ENCODE measurements at places on chromosomes 3 and 15.

DNA sequence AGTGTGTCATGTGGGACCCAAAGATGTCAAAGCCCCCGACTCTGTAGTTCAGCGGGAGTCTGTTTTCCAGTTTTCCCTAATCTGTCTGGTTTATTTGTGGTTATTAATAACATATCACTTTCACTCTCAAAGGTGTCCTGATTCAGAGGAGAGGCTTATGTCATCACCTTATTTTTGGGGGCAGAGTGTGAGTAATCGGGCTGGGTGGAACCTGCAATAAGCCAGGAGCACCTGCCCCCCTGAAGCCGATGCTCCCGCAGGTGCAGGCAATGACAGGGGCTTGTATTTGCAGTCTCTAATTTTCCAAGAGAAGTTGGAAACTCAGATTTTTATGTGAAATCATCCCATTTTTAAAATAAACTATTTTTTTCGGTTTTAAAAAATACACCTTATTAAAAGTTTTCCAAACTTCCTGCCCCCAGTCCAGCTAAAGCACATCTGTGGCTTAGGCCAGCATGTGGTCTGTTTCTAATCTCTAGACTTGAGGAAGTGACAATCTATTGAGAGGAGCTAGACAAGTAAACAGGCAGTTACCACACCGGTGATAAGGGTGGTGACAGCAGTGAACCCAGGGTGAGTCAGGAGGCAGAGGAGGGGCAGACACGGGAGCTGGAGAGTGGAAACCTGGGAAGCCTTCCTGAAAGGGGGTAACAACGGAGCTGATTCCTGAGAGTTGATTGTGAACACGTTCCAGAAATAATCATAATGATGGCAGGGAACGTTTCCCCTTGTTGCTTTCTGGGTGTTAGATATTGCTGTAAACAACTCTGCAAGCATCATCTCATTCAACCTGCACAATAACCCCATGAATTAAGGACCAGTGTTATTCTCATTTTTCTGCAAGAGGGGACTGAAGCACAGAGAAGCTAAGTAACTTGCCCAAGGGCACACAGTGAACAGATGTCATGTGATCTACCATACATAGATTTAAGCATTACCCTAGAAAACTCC, 37.2 kb downstream of the BHLHE40 start:
- peak; percentile 62 for DNase-seq

GRCh38 chr3:114103181-114103580, 46.6 kb downstream of the QTRT2 start:
- no peak for DNase-seq

GRCh38 chr3:9769426-9770275, at the start of gene CAMK1:
CAMK1 (minus strand) TSS chr3:9769947; CDS start chr3:9767749, 2,198 bp downstream.
- peak; percentile 75 for DNase-seq

GRCh38 chr3:19632099-19633074, 301.6 kb downstream of the EFHB start:
- DNase-seq: no peak

DNA sequence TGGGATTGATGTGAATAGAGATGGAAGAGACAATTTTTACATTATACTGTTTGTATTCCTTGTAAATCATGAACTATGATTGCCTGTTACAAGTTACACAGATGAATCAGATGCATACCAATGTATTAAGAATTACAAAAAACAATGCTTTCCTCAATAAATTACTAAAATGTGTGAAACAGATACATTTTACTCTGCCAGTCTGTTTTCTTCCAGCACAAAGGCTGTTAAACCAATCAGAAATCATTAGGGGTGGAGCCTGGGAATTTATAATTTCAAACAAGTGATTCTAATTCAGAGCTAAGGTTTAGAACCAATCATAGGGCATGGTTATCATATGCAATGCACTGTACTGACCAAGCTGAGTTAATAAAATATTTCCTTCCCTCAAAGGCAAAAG, 21.8 kb upstream of the ANKRD28 start:
- no peak for DNase-seq

DNA sequence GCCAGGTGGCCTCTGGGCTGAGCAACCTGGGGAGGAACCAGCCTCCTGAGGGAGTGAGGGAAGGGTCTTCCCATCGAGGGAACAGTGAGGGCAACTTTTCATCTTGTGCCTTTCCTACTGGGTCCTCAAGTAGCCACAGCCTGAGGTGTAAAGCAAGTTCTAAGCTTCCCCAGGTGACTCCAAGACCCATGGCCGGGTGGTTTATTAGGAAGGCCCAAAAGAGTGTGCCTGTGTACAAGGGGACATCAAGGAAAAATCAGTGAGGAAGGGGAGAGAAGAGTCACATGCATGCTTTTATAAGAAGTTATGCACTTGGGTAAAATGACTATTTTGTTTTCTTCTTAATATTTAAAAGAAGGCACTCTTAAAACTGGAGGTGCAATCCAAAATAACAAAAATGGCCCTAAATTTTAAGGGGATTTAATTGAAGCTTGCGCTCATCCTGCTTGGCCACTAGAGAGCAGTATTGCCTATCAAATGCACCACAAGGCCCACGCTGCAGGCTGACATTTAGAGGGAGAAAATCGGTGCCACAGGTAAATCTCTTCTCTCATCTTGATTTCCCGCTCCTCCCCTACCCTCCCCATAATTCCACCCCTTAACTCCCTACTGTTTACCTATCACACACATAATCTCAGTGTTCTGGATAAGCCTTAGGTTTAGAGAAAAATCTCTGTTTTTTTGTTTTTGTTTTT, 6.7 kb downstream of the NANOGP8 start:
- peak; percentile 58 for DNase-seq

DNA sequence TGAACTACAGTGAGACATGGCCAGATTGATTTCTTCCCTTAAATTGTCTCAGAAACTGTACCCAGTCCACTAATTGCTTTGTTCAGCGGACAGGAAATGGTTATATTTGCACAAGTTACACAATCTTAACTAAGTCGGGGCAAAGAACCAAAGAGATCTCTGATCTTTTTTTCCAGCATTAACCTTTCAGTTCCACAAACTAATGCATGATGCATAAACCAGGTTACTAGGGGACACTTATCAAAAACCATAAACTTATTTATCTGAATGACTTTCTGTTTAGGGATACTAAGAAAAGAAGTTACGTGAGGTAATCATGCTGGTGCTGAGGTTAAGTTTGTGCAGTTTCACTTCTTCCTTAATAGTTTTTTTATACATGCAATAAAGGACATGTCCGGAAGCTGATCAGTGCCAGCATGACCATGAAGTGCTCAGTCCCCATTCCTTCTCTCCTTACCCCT, 22.4 kb downstream of the FNDC3B start:
- no peak for DNase-seq

DNA sequence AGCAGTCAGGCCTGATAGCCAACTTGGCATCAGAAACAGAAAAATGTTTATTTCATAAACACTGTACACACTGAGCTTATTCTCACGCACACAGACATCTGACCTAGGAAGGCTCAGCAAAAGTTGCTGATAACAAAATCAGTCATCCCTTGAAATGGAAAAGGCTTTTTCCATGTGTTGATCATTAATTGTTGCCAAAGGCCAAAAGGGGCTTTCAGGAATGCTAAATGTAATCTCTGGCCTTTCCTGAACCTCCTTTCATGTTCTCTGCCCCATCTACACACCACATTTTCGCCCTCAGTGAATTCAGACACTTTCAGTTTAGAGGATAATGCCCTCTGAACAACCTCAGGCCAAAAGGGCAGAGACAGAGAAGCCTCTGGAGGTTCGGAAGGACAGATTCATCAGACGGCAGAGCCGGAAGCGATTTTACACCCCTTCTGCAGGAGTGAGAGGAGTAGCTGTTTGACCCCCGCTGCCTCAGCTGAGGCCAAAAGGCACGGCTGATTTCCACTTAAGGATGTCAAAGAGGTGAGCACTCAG, 14.5 kb downstream of the RTP4 start:
- DNase-seq: no peak

- DNase-seq: no peak
Measured at GRCh38 chr3:34283751-34284150, 485.3 kb downstream of the PDCD6IP start.

DNA sequence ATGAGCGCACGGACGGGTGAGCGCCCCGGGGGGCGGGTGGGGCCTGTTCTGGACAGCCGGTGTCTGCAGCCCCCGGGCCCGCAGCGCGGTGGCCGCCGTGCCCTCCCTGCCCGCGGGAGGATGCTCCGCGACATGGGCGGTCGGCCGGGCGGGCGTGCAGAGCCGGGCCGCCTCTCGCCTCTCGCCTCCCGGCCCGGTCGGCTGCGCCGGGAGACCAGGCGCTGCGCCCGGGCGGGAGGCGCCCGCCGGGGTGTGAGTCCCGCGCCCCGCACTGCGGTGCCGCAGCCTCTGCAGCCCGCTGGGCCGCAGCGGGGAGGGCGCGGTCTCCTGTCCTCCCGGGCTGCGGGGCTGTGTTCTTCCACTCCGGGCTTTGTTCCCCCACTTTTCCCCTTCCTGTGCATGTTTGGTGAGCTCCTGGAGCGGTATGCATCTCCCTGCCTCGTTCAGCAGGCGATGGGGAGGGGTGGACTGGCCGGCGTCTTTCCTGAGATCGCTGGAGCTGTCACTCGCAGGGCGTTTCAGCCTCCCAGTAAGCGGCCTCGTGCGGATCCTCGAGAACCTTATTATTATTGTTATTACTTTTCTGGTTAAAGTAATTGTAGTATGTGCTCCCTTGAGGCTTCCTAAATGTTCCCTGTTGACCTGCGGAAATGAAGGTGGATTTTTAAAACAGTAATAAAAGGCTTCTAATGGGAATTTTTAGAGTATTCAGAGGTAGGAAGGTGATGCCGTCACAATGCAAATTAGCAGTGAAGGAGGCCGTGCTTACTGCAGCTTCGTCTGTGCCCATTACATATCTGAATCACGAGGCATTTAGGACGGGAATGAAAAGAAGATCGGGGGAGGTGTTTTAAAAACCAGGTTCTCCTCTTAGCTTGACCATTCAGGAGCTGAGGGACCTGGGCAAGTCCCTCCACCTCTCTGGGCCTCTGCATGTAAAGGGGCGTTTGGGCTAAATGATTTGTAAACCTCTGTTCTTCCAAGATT, 593 bp downstream of the TMOD2 start:
- DNase-seq: peak; percentile 41

DNA sequence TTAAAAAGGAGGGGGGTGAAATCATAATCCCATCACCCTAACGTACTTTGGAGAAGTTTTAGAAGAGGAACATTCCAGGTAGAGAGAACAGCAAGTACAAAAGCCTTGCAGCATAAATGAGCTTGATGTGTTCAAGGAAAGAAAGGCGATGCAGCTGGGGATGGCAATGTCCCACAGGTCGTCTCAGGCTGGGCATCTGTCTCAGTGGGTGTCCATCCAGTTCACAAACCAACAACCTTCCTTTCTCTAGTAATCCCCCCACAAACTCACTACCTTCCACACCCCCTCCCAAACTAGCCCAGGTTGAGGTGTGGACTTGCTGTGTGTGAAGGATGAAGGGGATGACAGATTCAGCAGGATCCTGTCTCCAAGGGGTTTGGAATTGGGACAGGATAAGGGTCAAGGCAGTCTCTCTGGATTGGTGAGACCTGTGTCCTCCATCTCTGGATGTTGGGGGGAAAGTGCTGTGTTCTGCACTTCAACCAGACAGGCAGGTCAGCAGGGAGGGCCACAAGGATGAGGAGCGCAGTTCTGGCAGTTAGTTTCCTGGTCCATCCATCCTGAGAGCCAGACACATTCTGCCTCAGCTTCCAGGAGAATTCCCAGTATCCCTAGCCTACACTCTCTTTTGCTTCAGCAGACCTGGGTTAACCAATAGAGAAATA, 1.7 kb upstream of the ESYT3 start:
- no peak for DNase-seq

- no peak for DNase-seq
Measured at GRCh38 chr15:66163553-66163952, 90.0 kb downstream of the MEGF11 start.

DNA sequence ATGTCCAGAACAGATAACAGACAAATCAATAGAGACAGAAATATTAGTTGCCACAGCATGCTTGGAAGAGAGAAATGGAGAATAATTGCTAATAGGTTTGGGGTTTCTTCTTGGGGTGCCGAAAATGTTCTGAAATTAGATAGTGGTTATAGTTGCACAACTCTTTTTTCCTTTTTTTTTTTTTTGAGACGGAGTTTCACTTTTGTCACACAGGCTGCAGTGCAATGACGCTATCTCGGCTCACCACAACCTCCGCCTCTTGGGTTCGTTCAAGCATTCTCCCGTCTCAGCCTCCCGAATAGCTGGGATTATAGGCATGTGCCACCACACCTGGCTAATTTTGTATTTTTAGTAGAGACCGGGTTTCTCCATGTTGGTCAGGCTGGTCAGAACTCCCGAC, 163.3 kb downstream of the PLCH1 start:
- no peak for DNase-seq

- no peak for DNase-seq
Measured at GRCh38 chr3:180382638-180383180, 219.3 kb upstream of the TTC14 start.

- DNase-seq: peak; percentile 85
Measured at GRCh38 chr3:143121241-143122088, 1.9 kb downstream of the CHST2 start.

GRCh38 chr3:111824351-111824750, 34.7 kb upstream of the PHLDB2 start:
- no peak for DNase-seq

- DNase-seq: peak; percentile 47
Measured at GRCh38 chr3:14345496-14346150, 56.8 kb upstream of the SLC6A6 start.

DNA sequence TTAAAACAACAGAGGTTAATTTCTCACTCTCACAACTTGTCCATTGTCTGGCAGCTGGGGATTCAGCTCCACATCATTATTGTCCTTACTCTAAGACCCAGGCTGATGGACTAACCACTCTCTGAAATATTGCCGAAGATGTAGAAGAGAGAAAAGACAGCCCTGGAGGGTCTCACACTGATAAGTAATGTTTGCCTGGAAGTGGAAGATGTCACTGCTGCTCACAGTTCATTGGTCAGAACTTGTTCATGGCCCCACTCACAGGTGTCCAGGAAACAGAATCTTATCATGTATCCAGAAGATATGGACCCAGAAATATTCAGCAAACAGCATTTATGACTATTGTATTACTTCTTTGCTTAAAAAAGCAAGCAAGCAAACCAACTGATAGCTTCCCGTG, 62.2 kb upstream of the LPP start:
- DNase-seq: no peak

DNA sequence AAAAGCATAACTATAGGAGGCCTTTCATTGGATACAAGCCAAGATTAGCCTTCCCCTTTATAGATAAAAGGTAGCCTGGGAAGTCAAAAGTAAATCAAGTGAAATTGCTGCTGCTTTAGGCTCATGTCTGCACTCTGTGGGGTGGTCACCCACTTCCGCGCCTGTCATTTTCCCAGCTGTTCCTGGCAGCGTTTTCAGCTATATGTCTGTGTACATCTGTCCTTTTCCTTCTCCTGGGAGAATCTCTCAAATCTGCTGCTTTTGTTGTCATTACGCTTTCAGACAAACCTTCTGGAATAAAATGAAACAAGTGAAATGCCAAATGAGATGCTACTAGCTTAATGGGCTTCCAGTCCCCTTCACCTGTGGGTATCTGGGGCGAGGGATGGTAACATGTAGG, 211.8 kb downstream of the MCTP2 start:
- no peak for DNase-seq

DNA sequence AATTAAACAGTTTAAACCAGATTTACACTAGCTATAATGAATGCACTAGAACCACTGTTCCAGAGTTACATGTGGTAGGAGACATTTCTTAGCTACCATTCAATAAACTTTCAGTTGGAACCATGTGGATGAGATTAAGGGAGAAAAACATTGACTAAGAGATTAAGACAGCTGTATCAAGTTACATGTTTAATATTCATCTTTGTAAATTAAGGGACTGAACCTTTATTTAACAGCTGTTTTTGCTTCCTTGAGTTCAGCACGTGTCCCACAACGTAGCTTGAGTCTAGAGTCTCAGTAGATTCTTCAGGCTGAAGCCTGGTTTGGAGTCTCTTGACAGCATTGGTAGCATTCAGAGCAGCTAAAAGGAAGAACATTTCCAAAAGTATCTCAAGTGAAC, 27.2 kb upstream of the CFAP44 start:
- DNase-seq: no peak

All from ELR (cell line).